NCI-H1417 (cell line): ENCODE measurements at places on chromosomes 1 and 21.

GRCh38 chr21:14952916-14953315 is 111.9 kb downstream of the NRIP1 start:
- no peak for DNase-seq

- peak; percentile 59 for DNase-seq
These were observed 17.3 kb upstream of the ERICH3 start for GRCh38 chr1:74690909-74691308.

DNA sequence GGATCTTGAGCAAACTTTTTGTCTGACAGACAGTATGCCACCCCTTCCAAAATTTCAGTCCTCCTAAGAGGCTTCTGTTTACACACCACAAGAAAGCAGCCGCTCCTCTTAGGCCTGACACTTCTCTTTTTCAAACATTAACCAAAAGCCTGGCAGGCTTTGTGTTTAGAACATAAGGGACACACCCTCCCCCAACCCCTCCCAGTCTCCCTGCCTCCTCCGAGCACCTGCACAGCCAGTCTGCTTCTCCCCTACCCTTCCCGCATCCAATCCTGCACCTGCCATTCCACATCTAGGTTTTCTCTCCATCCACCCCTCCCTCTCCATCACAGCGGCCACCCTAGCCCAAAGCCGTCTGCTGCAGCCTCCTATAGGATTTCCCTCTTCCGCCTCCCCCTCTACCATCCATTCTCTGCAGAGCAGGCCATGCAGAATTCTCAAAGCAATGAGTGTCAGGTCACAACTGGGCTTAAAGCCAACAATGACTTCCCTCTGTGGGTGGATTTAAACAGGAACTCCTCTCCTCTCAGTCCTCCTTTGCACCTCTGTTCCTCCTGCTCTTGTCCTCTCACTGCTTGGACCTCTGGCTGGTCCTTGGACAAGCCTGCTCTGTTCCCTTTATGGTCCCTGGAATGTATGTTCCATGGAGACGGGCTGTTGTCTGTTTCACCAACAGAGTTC is 478.2 kb downstream of the NPHP4 start:
- peak; percentile 79 for DNase-seq

- DNase-seq = no peak
These were observed 11.4 kb downstream of the SMYD2 start for GRCh38 chr1:214292322-214292721.

DNA sequence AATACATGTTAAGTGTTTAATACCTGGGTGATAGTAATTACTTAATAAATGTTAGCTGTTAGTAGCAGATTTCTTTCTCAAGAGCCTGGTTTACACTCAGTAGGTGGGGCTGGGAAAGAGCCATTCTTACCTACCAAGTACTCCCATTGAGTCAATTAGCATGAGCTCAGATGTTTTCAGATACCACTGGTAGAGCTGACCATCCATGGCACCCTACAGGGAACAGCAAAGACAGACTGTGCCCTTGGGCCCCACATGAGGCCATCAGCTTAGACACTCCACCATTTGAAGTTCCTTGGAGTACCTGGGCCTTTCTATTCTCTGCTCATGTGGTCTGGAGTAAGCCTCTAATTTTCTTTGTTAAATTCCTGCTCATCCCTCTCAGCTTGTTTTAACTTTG is 179.3 kb downstream of the CACNA1E start:
- DNase-seq = peak; percentile 47

GRCh38 chr1:92583821-92584760 is 97.4 kb upstream of the GFI1 start:
- no peak for DNase-seq

GRCh38 chr21:25331286-25331685 is 276.0 kb downstream of the MRPL39 start:
- DNase-seq = no peak

- no peak for DNase-seq
These were observed 5.5 kb upstream of the ILDR2 start for GRCh38 chr1:166980818-166981217.

GRCh38 chr1:69929308-69930057 is 275.9 kb downstream of the LRRC40 start:
- no peak for DNase-seq

- no peak for DNase-seq
These were observed 108.4 kb downstream of the NEK7 start for GRCh38 chr1:198265073-198265661.

DNA sequence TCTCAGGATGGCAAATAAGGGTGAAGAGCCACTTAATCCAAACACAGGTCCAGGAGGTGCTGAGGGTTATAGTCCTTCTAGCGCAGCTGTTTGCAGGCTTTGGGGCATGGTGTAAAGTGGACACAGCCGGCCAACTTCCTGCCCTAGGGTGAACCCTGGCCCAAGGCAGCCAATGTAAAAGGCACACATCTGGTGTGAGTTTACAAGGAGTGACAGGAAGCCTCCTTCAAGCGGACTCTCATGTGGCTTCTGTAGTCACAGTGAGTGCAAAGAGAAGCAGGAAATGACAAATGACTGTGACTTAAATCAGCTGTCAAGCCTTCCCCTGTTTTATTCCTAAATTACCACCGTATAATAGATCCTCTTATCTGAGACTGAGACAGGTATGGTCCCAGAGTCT is 213.0 kb downstream of the CRB1 start:
- peak; percentile 47 for DNase-seq

GRCh38 chr1:207891148-207891547 is 19.8 kb downstream of the CD34 start:
- no peak for DNase-seq

- no peak for DNase-seq
These were observed 8.6 kb upstream of the PIGV start for GRCh38 chr1:26779098-26779668.

- no peak for DNase-seq
These were observed 4.6 kb upstream of the SLC6A9 start for GRCh38 chr1:44035726-44036408.

GRCh38 chr21:43741423-43742096 is 22.6 kb downstream of the PDXK start:
- DNase-seq = no peak

DNA sequence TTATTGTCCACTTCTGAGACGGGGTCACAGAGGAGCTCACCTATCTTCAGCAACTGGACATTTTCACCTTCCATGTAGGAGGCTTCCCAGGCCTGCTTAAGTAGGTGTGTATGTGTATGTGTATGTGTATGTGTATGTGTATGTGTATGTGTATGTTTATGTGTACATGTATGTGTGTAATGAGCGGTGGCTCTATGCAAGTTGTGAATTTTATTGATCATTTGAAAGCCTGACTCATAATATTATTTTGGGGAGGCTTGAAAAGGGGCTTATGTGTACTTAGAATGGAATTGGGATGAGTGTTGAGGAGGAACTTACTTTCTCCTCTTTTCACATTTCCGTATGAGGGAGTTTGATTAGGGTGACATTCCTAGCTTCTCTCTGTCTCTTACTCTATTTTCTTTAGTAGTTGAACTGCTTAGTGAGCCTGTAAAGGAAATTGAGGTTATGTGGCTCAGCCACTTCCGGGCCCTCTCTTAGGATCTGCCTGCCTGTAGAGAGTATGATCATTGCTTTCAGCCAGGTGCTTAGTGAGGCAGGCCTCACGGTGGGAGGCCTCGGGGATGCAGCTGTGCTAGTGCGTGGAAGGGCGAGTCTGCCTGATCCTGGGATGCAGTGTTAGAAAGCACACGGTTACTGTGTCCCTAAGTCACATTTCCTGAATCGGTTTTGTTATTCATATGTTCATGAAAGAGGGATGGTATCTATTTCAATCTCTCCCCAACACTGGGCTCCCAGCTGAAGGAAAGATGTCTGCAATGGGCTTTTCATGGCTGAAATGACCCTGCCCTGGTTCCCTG is 61.0 kb downstream of the IER5 start:
- DNase-seq = peak; percentile 69

GRCh38 chr1:21674957-21675356 is 5.8 kb upstream of the RAP1GAP start:
- no peak for DNase-seq

- no peak for DNase-seq
These were observed 561.8 kb downstream of the KIF26B start for GRCh38 chr1:245716561-245716960.

GRCh38 chr1:39695016-39695415 is 3.8 kb upstream of the HPCAL4 start:
- no peak for DNase-seq

GRCh38 chr1:209756615-209757445 is 977 bp downstream of the TRAF3IP3 start:
- DNase-seq = no peak

DNA sequence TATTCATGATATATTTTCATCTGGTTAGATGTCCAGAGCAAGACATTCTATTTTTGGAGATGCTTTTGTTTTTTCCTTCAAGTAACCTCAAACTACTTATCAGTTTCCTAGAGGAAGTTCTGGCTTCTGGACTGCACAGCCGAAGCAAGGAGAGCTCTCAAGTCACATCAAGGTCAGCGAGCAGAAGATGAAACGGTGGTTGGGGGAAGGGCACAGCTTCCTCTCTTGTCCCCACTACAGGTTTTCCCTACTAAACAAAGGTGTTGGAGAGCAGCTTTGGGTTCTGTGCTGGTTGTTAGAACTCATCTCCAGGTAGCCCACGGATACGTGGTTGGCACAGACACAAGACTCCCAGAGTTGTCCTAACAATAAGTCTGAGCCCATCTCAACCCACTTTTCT is 5.1 kb upstream of the PLEKHO1 start:
- no peak for DNase-seq

GRCh38 chr1:99292886-99293285 is 28.6 kb downstream of the PLPPR4 start:
- no peak for DNase-seq

DNA sequence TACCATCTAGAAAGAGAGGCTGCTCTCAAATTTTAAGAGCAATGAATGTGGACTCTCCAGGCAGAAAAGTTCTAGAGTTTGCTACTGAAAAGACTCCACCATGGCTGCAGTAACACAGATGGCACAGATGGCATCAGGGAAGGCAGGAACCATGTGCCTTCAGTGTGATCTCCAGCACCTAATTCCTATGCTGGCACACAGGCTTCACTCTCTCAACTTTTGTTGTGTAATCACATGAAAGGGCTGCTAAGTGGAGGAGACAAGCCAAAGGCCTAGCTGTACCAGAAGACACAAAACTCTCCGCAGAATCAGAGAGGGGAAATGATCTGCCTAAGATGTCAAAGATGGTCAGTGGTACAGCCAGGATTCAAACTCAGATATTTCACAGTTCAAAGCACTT is 31.1 kb downstream of the ERI3 start:
- no peak for DNase-seq
